Activated CD4-positive, alpha-beta T cell treated with anti-CD3 and anti-CD28 coated beads for 36 hours (primary cell): ENCODE measurements at places on chromosomes 6 and 20.
A peak's percentile ranks its signal among the peaks of the same experiment; 100 is the strongest.

DNA sequence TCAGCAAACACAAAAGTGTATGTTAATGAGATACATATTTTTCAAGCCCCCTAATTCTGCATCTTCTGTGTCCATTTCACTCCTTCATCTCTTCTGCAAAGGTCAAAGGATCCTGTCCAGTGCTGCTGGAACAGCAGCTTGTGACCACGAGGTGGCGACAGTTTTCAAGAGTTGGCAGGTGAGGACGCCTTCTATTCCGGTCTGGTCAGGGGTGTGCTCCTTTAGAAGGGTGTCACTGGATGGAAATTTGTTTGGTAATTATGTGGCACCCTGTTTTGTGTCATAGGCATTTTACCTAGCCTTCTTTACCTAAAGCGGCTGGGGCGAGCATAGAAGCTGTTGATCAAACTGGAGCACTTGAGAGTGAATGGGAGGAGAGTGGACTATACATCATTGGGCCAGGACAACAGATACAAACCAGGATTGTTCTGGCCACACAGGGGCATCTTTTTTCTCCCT lies 32.9 kb upstream of the ERVFRD-1 start:
- DNase-seq: peak; percentile 89

GRCh38 chr20:47785311-47785853 lies at the start of gene SULF2:
Gene SULF2, minus strand, starts transcription at chr20:47785481. Its CDS starts 28,118 bp downstream, at chr20:47757363.
- peak; percentile 12 for DNase-seq

GRCh38 chr6:21163110-21163837 lies 430.3 kb upstream of the SOX4 start:
- DNase-seq: no peak

- no peak for DNase-seq
These were observed 135.2 kb upstream of the PREP start for GRCh38 chr6:105537981-105538578.

DNA sequence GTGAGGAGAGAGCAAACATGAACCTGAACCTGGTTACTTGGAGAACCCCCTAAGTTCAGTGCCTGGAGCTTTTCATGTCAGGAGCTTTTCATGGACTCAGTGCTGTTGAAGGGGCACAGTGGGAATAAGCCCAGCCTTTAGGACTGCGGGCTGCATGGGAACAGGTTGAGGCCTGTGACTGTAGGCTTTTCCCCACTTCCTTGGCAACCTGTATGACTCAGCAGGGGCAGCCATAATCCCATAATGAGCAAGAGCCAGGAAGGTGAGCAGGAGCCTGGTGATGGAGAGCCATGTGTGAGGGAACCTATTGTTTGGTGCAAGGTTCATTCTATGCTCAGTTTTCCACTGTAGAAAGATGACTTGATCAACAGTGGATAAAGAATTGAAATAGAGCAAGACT lies 23.4 kb downstream of the MEP1A start:
- DNase-seq: no peak

GRCh38 chr20:48615871-48616270 lies 211.9 kb downstream of the PREX1 start:
- DNase-seq: no peak

GRCh38 chr20:5183731-5184474 lies 57.1 kb downstream of the CDS2 start:
- no peak for DNase-seq

- DNase-seq: no peak
These were observed 114.8 kb downstream of the DST start for GRCh38 chr6:56527934-56528333.

GRCh38 chr6:135411339-135411738 lies 86.2 kb downstream of the AHI1 start:
- no peak for DNase-seq

DNA sequence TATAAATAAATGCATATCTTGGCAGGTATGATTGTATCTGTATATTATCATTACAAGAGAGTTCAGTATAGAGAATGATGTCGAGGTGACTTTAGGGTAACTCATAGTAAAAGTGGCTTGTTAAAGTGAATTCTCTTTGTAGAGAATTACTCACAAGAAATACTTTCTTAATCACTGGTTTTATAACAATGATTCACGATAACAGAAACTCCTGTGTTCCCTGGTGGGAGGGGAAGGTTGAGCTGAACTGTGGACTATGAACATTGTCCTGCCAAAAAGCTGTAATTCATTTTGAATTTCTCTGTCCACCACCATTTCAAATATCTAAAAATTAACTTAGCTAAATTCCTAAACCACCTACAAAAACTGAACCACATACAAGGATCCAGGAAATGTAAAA lies 7.7 kb downstream of the TPMT start:
- DNase-seq: peak; percentile 14

DNA sequence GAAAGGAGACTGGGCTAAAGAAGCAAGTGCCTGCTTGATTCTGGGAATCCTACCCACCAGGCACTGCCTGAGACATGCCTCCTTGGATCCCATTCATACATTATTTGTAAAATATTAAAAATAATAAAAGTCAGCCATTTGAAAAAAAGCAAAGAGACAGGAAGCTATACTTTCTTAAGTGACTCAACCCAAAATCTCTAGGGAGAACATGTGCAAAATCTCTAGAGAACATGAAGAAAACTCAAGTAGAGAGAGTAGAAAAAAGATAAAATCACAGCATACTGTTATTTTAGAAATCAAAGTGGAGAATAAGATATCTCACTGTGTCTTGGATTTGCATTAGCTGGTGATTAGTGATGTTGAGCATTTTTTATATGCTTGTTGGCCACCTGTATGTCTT lies 197.2 kb upstream of the GGTLC1 start:
- no peak for DNase-seq

- DNase-seq: no peak
These were observed 149.5 kb downstream of the DOK5 start for GRCh38 chr20:54624706-54625390.

DNA sequence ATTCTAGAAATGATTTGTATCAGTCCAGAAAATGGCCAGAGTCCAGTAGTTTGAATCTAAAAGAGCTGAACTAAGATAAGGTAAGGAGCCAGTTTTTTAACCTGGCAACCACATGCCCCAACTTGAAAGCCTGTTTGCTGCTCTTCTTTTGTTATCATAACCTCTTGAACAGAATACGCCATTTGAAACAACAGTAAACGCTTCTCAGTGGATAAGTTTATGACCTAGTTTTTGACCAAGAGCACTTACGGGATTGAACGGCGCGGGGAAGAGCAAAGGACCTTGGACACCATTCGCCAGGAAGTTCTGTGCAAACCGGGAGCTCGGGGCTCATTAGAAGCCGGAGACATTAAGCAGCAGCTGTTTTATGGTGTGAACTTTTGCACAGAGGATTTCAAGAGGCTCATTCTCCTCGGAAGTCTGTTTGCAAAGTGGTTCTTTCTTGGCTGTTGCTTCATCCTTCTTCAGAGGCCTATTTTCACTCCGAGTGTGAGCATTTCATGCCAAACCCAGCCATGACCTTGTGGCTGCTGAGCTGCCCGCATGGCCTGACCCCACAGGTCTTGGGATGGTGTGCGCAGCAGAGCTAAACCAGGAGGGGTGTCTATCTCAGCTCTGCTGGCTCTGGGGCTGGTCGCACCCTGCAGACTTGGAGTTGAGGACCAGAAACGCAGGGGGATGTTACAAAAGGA lies 215.1 kb downstream of the SOX4 start:
- DNase-seq: no peak

- DNase-seq: no peak
These were observed 42.0 kb upstream of the MCHR2 start for GRCh38 chr6:100035873-100036653.

DNA sequence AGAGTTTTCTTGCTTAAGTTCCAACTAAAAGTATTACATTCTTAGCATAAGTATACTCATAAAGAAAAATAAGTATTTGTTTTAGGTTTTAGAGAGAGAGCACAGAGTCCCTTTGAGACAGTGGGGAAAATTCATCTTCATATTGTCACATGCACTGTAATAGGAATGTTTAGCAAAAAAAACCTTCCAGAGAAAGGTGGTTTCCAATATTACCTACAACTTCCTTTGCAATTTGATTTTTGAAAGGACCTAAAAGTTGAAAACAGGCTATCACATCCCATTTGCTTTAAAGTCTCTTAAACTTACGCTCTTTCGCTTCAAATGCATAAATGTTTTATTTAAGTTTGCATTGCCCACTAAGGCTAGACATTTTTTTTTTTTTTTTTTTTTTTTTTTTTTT lies 86.4 kb downstream of the OPRM1 start:
- DNase-seq: no peak

DNA sequence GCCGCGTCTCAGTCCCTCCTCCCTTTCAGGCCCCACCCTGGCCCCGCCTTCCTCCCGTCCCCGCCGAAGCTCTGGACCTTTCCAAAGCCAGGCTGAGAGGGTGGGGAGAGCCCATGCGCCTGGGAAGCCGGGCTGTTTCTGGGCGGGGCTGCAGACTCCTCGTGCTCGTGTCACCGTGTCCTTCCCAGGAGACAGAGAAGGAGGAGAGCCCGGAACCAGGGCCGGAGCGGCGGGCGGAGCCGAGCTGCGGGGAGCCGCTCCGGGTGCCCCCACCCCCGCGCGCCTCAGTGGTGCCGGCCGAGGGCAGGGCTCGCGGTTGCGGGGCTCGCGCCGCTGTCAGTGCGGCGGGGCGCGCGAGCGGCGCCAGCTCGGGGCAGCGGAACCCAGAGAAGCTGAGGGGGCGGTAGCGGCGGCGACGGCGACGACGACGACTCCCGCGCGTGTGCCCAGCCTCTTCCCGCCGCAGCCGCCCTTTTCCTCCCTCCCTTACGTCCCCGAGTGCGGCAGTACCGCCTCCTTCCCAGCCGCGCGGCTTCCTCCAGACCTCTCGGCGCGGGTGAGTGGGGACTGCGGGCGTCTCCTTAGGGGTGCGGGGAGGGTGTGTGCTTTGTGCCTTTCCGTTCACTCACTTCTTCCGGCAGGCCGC lies at the start of gene RALY:
Gene RALY, plus strand, starts transcription at position 336 of the 646 bp plus-strand sequence. CDS start 78,164 bp downstream, outside the sequence.
- peak; percentile 98 for DNase-seq

GRCh38 chr6:152225241-152225934 lies 411.8 kb downstream of the SYNE1 start:
- DNase-seq: no peak

- peak; percentile 45 for DNase-seq
These were observed 27.9 kb upstream of the TBC1D7 start for GRCh38 chr6:13355999-13356785.

- no peak for DNase-seq
These were observed 70.6 kb downstream of the MRPL14 start for GRCh38 chr6:44056392-44057237.

GRCh38 chr6:37558168-37558567 lies 58.5 kb upstream of the CCDC167 start:
- no peak for DNase-seq

- no peak for DNase-seq
These were observed 203.1 kb downstream of the UBE3D start for GRCh38 chr6:82862543-82862942.

DNA sequence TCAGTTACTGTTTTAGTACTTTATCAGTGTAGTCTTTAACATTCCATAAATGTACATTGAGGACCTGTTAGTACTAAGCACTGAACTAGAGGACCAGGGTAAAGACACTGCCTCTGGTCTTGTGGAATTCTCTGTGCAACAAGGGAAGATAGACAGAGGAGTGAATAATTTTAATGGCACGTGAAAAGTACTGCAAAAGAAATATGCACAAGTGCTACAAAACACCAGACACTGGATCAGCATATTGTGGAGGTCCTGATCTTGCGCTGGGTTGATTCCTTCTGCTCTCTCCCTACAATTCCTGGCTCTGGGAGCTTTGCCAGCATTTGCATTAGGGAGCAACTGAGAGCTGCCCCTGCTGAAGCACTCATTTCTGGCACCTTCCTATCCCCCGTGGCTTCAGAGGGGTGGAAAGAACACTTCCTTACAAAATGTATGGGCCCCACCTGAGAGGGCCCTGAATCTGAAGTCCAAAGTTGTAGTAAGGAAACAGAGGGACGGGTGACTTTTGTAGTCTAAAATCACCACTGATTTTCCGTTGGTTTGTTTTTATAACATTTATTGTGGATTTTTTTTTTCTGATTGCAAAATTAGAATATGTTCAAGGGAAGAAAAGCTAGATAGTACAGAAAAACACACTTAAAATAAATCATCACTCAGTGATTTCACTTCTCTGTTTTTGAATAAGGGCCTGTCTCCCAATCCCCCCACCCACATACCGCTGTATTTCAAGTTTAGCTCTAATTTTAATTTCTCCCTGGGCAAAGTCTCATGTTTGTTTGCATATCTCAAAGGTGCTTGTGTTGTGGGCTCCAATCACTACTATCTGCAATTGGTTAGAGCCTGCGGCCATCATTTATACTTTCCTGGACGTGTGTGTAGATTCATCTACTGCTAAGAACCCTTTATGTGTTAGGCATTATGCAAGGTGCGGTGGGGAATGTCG lies 4.9 kb downstream of the PKIG start:
- DNase-seq: no peak
